ENCODE measurements at places on chromosomes 1 and 21.

GRCh38 chr1:231106347-231106746 is 55.5 kb upstream of the TRIM67 start:
- DNase-seq: no peak

DNA sequence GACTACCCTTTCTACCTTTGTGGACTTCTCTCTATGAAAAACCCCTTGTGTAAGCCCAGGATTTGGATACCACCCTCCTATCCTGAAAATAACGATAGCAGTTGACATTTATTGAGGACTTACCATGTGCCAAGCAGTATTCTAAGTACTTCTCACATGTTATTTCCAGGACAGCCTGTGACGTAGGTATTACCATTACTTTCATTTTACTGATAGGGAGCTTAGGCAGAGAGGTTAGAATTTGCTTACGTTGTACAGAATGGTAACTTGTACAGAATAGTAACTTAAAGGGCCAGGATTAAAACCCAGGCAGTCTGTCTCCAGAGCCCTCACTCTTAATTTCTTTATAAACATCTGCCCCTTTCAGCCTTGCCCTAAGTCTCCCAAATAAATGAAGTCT is 138.3 kb downstream of the NTMT2 start:
- DNase-seq: no peak

- no peak for DNase-seq
Observed at GRCh38 chr1:2130871-2131289, 63.7 kb downstream of the FAAP20 start.

GRCh38 chr1:101030881-101031280 is 5.3 kb upstream of the DPH5 start:
- DNase-seq: no peak

- DNase-seq: no peak
Observed at GRCh38 chr21:45562402-45562801, 20.2 kb upstream of the SLC19A1 start.

DNA sequence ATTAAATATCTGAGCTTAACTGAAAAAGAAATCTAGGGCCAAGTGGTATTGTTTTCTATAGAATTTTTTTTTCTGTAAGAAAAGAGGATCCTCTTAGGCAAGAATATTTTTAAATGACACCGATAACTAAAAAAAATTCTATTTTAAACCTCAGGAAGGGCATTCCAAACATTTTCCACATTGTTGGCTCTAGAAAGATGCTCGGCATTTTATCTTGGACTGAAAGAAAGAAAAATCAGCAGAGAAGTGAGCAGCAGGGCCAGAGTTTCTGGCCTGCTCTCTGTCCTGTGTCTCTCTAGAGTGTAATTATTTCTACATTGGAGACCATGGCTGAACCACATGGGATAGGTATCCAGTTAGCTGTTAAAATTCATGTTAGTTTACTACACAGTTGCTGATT is 192.5 kb upstream of the GREM2 start:
- no peak for DNase-seq

DNA sequence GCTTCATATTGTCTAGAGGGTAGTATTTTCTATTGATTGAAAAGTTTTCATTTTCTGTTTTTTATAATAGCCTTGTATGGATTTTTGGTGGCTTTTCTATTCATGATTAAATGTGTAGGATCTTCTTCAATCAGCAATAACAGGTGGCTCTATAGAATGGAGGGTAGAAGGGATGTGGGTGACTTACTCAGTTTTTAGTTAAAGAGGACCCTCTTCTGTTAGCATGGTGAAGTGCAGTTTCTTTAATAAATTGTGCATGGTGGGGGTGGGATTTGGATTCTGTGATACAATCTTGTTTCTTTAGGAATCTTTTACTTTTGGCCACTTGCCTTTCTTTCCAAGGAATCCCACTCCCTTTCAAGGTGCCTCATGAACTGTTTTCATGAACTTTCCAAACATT is 64.7 kb downstream of the SLC35A3 start:
- DNase-seq: no peak

DNA sequence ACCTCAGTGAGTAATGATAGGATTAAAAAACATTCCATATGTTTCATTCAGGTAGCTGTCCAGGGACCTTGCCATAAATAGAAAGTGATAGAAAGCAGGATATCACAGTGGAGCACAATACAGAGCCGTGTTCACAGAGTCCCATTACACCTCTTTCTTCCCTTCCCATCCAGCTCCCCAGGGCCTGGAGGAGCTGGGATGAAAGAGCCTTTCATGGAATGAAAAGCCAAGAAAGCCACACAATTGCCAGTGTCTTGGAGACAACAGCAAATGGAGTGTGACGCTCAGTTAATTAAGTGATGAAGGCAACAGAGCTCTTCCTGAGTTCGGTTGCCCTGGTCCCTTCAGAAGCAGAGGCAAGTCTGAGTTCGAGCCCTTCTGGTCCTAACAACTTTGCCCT is 387.3 kb upstream of the PLXNA2 start:
- DNase-seq: no peak

DNA sequence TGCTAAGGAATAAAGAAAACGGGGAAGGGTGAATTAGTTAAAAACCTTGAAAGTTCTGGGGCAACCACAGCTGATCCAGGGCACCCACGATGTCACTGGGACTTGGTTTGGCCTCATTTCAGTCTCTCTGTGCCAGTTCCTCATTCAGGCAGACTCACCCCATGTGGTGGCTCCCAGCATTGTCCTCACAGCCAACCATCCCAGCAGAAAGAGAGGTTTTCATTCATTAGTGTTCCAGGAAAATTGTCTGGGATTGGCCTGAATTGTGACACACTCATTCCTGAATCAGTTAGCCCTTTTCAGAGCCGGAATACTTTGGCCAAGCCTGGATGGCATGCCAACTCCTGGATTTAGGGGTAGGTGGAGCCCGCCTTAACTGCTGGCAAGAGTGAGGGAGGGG is 367.7 kb downstream of the PRDM2 start:
- no peak for DNase-seq

- DNase-seq: no peak
Observed at GRCh38 chr21:16258844-16259611, 529.2 kb downstream of the USP25 start.

DNA sequence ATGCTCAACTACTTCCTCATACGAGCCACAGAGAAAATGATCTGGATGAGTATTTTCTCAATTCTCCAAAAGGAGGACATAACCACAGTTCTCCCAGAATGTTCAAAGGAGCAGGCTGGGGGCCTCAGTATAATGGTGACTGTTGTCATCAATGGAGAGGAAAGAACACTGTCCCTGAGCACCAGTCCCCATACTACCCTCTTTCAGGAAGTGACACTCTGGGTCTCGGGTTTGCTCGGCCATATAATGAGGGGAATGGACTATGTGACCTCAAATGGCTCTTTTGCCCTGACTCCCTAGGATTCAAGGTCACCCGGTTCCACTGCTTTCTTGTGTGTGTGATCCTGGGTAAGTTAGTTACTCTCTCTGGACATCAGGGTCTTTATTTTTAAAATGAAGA is 22.8 kb downstream of the SLC9A1 start:
- no peak for DNase-seq

DNA sequence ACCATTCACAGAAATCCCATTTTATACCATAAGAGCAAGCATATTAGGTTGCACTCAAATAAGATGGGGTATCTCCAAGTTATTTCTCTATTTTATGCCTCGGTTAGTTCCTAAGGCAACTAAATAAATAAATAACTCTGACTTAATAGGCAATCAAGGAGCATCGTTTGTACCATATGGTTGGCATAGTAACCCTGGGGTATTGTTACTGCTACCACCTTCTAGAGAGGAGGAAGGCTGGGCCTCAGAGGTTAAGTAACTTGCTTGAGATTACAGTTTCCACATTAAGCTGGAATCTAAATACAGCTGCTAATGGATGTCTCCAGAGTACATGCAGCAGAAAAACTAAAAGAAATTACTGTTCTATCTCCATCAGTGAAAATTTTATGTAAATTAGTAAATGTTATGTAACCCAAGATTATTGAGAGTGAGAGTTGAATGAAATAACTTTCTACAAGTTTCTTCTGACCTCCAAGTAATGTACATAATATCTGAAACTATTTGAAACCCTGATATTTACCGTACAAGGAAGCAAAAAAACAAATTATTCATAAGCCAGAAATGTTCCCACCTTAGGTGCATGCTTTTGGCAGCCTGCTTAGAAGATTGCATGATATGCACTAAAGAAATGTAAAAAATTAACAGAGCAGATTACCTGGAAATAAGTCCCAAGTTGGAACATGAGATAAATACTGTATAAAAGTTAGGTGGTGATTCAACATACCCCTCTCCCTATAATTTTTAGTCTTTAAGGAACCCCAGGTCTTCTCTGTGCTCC is 127.0 kb downstream of the CRB1 start:
- no peak for DNase-seq

DNA sequence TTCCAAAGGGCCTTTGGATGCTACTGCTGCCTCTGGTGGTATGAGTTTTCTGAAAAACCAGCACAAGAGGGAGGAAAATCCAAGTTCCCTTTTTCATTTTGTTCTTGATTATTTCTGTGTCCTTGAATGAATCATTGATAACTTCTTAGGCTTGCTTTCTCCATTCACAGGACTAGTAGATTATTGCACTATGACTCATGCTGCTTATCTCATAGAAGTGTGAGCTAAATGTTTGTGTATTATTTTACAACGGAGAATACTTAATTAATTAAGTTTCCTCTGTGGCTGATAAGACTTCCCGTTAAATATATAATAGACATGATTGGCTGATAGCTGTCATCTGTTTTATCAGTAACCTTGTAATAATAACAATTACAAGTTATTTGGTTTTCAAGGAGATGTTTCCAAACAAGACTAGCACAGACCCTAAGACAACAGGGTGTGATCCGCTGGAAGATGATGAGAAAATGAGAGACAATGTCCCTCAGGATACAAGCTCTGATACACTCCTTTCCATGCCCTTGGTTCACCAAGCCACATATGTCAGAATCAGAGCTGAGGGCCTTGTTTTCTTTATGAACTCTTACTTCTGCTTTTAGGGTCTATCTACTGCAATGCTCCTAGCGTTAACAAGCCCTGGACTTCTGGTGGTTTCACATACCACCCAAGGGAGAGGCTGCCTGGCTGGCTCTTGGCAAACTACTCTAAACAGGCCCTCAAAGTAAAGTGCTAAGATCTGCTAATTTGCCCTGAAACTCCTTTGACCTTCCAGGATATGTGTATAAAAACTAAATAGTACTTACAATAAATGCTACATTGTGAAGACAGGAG is 1078.3 kb downstream of the TTLL7 start:
- no peak for DNase-seq

DNA sequence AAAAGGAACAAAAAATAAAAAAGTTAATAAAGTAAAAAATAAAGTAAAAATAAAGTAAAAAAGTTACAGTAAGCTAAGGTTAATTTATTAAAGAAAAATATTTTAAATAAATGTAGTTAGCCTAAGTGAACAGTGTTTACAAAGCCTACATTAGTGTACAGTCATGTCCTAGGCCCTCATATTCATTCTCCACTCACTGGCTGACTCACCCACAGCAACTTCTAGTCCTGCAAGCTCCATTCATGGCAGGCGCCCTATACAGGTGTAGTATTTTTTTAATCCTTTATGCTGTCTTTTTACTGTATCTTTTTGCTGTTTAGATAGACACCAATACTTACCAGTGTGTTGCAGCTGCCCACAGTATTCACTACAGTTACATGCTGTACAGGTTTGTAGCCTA is 12.4 kb downstream of the ADAR start:
- DNase-seq: no peak

DNA sequence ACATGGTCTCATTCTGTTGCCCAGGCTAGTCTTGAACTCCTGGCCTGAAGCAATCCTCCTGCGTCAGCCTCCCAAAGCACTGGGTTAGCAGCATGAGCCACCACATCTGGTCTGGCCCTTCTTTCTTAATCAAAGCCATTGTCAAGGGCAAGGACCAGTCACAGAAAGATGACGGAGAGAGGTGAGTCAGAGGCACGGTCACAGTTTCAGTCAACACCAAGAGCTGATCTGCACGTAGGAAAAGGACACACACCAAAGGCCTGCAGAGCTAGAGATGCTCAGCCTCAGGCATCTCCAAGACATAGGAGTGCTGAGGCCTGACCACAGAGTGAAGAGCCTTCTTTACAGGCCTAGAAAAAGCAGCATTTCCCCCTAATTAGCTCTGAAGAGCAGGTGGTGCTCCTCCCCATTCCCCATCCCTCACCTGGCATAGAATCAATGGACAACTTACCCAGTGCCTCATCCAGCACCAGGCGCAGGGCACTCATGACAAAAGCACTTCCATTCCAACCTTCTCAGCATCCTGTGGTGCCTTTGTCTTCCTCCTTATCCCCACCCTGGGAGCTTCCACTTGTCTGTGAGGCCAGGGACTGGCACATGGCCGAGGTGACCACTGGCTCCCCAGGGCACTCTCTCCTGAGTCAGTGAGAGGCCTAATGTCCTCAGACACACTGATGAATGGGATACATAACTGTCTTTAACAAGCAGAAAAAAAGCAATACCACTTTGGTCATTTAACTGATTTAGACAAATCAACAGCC is 139.8 kb downstream of the AJAP1 start:
- no peak for DNase-seq

GRCh38 chr1:77859248-77859647 is 29.2 kb upstream of the NEXN start:
- no peak for DNase-seq

DNA sequence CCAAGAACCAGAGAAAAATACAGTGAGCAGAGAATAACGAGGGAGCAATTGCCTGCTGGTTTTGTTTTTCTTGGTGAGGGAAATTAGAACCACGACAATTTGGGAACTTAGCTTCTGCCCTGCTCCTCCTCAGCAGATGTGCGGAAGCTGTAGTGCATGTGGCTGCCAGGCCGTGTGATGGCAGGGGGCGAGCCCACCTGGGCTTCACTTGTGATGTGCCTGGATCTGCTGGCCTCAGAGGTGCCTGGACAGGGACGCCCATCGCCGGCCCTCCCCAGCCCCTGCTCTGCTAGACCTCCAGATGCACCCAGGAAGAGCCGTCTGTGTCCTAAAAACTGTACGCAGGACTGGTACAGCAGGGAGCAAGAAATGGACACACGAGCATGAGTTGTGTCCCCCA is 28.5 kb upstream of the C1orf174 start:
- no peak for DNase-seq

- no peak for DNase-seq
Observed at GRCh38 chr1:221783936-221784335, 42.0 kb upstream of the DUSP10 start.

GRCh38 chr1:173409613-173410012 is 67.5 kb upstream of the PRDX6 start:
- no peak for DNase-seq
